ENCODE measurements at places on chromosomes 4 and X.

- no peak for DNase-seq
These were observed 46.3 kb downstream of the ATP10D start for GRCh38 chr4:47531241-47531953.

DNA sequence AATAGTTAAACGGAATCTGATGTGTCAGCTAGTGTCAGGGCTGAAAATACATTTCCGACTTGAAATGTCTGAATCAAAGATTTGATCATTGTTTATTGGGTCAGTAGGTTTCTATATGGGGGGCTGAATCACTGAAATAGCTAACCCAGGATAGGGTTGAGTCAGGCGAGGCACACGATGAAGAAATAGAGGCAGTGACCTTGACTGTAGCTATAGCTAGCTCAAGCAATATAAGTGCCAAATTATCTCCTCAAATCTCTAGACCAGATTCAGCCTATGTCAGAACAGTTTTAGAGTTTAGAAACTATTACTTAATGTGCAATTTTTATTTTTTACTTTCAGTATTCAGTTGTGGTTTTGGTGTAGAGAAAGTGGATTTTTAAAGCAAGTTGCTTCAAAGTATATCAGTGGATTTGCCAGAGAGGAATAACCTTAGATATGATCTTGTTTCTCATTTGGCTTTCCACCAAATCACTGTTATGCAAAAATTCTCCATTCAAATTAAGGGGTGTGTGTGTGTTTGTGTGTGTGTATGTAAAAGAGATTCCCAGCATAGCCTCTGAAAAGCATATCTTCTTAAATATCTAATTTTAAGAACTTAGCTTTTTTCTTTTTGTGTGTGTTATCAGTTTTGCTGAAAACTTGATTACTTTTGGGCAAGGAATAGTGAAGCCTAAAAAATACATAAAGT, 100.3 kb upstream of the RPL34 start:
- DNase-seq: no peak

DNA sequence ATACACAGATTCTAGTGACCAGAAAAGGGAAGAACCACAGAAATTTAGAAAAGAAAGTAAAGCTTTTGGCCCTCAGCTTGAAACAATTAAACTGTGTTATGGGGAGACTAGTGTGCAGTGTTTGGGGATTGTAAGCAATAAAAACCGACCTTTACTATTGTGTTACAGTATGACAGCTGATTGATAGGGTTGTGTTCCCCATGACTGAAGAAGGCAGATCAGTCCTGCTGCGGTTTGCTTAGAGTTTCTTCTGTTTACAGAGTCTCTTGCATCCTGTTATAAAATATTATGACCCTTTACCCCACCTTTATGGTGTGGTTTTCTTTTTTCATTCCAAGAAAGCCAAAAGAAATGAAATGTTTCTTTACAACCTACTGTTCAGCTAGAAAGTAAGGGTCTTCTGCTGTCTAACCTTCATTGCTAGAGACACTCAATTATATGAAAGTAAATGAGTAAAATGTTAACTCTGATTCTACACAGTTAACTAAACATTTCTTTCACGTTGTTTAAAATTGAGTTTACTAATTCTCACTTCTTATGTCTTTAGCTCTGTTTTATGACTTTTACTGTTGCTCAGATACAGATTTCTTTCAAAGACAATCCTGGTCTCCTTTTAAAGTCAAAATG, 18.1 kb downstream of the CHIC1 start:
- no peak for DNase-seq

- no peak for DNase-seq
These were observed 1379.4 kb downstream of the RPA4 start for GRCh38 chrX:98263135-98263534.

GRCh38 chrX:139932073-139932900, 566 bp downstream of the ATP11C start:
- DNase-seq: peak; percentile 20

GRCh38 chrX:54807524-54808108, at the start of gene MAGED2:
MAGED2 (plus strand) TSS chrX:54807745; CDS start chrX:54809332, 1,587 bp downstream.
- DNase-seq: no peak

DNA sequence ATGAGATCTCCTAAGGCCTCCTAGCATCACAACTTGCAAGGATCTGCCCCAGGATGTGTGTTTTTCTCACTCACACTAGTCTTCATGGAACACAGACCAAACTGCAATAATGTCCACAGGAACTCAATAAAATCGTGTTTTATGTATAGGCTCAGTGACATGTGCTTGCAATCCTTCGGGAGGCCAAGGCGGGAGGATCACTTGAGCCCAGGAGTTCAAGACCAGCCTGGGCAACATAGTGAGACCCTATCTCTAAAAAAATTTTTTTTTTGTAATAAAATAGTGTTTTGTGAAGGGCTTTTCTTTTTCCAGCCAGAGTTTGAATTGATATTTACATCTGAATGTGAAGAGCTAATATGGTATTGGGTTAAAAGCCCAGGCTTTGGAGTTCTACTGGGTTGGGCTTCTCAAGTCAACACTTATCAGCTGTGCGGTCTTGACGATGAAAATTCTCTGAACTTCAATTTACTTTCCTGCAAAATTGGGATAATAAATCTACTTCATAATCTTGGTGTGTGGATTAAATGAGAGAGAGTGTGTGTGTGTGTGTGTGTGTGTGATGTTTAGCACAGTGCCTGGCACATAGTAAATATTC, 38.7 kb upstream of the SETD7 start:
- DNase-seq: no peak

- no peak for DNase-seq
These were observed 198.7 kb downstream of the ENOX2 start for GRCh38 chrX:130704053-130705038.

DNA sequence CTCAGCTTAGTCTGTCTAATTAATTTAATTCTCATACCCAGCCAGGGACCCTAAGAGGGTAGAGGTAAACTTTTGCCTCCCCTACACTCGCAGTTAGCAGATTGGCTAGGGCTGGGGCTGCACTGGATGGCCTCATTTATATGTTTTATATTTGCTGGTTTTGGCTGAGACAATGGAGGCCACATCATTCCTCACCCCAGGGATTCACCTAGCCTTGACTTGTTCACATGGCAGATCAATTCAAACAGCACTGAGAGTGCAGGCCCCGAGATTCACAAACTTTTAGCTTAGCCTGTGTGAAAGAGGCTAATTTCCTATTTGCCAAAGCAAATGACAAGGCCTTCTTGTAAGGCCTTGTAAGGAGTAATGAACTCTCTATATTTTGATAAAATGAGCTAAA, 844.4 kb downstream of the ARAP2 start:
- no peak for DNase-seq

DNA sequence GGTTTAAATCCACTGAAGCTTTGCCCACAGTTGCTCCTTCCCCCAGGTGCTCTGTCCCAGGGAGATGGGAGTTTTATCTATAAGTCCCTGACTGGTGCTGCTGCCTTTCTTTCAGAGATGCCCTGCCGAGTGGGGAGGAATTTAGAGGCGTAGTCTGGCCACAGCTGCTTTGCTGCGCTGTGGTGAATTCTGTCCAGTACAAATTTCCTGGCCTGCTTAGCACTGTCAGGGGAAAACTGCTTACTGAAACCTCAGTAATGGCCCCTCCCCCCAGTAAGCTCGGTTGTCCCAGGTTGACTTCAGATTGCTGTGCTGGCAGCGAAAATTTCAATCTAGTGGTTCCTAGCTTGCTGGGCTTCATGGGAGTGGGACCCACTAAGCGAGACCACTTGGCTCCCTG, 40.1 kb downstream of the UGT2B17 start:
- DNase-seq: no peak

DNA sequence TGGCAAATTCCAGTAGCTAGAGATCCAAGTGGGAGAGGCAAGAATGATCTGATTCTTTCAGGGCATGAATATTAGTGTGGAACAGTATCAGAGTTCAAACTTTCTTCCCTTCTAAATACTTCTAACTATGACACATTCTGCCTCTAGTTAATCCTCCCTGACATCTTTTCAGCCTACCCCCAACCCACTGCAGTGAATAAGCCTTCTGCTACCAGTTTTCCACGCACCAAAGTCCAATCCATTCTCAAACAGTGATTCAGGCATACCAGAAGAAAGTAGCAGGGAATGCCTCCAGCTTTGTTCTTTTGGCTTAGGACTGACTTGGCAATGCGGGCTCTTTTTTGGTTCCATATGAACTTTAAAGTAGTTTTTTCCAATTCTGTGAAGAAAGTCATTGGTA, 155.4 kb upstream of the FTHL17 start:
- DNase-seq: no peak

DNA sequence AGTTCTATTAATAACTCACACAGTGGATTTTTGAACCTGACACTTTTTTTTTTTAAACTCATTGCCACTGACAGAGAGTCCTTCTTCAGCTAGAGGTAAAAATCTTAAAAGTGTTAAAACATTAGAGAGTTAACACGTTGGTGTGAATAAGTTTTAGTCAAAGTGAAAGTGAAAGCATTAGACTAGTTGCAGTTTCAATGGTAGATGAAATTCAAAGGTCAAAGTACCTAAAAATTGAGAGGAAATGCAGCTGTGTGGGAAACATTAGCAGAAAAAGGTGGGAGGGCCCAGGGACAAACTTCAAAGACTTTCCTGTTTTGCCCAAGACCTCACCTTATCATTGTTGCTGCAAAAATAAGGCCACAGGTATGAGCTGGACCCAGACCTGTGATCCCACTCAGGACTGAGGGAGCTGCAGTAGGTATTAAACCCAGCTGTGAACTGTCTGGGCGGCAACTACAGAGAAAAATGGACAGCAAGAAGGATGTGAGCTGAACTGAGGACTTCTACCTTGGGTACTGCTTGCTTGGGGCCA, 17.6 kb upstream of the GABRA4 start:
- no peak for DNase-seq

DNA sequence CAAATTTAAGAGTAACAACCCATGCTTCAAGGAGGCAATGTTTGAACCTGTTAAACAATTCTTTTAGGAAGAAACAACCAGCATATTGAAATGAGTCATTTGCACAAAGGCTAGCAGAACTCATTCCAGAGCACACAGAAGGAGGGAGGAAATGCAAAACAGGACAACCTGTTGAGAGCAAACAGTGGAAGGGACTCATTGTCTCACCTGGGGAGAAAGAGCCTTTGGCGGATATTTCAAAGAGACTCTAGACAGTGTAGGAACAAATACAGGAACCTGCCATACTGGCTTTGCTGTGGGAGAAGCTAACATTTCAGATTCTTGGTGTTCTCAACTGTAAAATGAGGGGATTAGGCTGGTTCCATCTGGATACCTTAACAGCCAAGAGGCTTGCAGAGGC, 14.8 kb upstream of the RASGEF1B start:
- DNase-seq: no peak

DNA sequence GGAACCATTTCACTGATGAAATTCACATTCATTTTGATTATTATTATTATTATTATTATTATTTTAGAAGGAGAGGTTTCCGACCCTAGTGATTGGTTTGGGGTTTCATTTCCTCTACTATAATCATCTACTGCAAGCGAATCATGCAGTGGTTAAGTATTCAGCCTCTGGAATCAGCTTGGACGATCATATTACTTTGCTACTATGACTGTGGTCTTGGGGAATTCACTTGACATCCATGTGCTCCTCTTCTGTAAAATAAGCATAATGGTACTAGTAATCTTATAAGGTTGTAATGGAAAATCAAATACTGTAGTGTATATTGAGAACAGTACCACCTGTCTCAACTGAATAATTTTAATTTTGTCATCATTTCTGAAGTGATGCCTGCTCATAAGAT, 132.1 kb upstream of the SLC4A4 start:
- no peak for DNase-seq

DNA sequence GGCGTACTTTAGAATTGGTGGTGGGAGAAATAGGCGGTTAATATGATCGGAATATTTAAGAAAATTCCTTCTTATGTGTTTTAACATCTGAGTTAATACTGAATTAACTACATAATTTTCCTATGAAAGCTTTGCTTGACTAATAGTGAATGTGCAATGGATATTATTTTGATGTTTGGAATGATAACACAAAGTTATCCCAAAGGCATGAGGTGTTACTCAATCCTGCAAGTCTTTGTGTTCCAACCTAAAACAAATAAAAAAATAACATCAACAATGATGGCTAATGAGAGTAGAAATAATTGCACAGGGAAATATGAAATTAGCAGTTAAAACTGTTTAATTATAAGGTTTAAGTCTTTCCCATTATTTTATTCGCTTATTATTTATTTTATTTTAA, 183.6 kb upstream of the ARSJ start:
- no peak for DNase-seq

DNA sequence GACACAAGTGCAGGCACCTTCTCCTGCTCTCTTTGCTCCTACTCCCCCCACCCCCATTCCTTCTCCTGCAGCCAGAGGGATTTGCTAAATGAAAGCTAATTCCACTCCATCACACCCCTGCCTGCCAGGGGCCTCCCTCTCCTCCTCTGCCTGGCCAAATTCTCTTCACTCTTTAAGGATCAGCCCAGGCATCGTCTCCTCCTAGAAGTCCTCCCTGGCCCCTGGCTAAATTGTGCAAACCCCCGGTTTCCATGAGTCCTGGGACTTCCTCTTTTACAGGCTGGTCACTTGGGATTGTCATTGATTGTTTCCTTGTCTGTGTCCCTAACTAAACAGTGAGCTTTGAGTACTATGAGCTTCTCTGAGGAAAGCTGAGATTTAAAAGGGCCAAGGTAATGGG, 8.7 kb upstream of the ABLIM2 start:
- DNase-seq: no peak

DNA sequence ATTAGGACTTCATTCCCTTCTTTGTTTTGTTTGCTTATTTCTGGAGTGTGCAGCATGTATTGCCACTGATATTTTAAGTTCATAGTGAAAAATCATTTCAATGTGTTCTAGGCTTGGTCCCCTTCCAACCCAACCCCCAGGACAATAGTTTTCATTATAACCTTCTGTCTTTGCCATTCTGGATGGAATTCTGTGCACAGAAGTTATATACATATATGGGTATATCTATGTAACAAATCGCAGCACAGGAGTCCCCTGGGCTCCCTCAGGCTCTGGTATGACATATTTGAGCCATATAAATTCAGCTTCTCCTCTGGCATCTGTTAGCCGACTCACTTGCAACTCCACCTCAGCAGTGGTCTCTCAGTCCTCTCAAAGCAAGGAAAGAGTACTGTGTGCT, at the start of gene TNMD:
Gene TNMD (plus strand): TSS at position 326 of the 400 bp plus-strand sequence. CDS start 83 bp downstream, outside the sequence.
- no peak for DNase-seq

DNA sequence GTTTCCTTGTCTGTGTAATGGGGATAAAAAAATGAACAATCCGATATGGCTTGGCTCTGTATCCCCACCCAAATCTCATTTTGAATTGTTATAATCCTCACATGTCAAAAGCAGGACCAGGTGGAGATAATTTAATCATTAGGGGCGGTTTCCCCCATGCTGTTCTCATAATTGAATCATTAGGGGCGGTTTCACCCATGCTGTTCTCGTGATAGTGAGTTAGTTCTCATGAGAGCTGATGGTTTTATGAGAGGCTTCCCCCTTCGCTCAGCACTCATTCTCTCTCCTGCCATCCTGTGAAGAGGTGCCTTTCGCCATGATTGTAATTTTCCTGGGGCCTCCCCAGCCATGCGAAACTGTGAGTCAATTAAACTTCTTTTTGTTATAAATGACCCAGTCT, 633.5 kb downstream of the RAPGEF2 start:
- no peak for DNase-seq

DNA sequence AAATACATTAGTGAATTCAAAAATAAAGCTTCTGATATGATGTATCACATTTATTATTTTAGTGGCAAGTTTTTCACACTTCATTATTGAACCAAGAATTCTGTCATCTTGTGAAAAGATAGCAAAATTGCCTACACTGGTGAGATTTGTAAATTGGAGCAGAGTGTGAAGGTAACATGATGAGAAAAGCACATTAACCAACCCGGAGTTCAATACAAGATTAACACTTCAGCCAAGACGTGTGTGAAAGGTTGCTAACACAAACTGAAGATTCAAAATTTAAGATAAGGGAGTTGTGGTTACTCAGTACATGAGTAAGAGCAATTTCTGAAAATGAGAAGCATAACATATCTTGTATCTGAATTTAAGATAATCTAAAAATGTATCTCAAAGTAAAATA, 346.7 kb downstream of the PDHA2 start:
- no peak for DNase-seq

Data from NCI-H510A (cell line).